Sigmoid colon (tissue), 7 donors: ENCODE measurements at places on chromosomes 3 and 15.
A peak's percentile ranks its signal among the peaks of the same experiment; 100 is the strongest.

DNA sequence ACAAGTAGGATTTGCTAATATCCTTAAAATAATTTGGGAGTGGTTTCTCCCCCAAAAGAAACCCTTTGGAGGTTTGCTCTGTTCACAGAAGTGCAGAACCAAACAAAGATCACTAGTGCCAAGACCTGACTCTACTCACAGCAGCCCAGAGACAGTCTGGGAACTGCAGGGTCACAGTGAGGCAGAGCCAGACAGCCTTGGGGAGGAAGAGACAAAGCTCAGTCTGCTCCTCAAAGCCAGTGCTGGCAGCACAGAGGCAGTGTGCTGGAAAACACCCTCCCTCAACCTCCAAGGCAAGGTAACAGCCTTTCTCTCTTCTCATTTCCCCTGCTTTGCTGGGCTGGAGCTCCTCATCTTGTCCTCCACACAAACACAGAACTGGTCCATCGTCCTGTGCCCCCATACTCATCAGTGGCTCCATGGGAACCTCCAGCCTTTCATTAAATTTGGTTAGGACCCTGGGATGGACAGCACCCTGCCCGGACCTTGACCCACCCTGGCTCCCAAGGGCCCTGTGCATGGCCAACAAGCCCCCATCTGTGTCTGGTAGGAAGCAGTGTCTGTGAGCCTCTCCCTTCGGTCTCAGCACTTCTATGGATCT lies 12.6 kb downstream of the RAB6B start:
- DNase-seq = no peak

DNA sequence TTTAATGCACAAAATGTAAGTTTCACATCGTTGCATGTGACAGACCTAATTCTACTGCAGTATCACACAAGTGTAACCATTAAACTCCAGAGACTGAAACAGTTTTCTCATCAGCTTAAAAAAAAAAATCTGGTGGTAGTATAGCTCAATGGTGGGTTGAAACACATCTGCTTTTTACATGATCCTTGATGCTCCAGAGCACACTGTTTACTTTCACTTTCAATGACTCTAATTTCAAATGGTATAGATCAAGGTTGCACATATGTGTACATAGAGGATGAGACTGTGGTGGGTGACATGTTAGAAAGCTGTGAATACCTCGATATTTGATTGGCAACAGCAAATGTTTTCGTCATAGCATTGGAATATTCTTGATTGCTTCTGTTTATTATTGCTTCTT lies 22.4 kb downstream of the MCTP2 start:
- DNase-seq = no peak

GRCh38 chr15:80618685-80619400 lies 76.3 kb upstream of the ABHD17C start:
- no peak for DNase-seq

DNA sequence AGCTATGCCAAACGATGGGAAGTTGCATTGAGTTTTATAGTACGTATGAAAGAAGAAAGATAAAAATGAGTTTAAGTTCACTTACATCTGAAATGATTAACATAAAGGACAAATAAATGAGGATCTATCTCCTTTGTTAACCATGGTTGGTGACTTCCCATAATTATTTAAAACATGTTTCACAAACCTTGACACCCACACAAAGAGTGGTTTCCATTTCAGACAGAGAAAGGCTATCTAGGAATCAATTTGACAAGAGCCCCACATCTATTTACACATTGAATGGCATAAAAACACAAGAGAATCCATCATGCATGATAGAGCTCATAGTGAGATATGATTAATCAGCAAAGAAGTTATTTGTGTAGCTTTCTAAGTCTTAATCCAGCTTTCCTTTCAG lies 14.2 kb upstream of the MTMR10 start:
- no peak for DNase-seq

DNA sequence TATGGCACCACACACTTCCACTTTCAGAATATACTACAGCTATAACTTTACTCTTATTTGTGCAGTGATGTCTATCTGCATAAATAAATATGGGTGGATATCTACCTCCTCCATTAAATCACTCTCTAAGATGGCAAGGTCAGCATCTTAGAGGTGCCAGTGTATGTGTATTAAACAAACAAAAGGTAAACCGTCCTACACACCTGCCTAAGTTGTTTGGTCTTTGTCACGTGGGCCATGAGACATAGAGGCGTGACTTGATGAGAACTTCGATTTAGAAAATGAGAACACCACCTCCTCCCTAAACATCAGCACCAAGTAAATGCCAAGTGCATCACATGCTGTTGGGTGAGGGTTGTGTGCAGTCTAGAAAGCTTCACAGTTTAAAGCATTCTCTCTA lies 310.6 kb downstream of the GRM7 start:
- DNase-seq = no peak

GRCh38 chr15:48643206-48643605 lies 2.3 kb downstream of the FBN1 start:
- DNase-seq = no peak

DNA sequence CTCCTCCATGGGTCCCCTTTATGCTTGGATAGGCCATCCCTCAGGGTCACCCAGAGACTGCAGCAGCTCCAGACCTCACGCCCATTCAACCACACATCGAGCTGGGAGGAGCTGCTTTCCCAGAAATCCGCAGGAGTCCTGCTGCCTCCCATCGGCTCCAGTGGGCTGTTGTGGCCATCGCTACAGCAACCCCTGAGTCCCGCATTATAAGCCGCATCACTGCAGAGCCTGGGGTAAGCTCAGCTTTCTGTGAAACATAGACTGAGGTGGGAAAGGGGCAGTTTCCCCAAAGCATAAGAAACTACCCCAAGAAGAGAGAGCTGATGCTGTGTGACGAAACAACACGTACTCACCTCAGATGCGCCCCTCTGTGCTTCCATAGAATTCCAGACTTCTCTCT lies 35.7 kb downstream of the MRPL46 start:
- DNase-seq = no peak

DNA sequence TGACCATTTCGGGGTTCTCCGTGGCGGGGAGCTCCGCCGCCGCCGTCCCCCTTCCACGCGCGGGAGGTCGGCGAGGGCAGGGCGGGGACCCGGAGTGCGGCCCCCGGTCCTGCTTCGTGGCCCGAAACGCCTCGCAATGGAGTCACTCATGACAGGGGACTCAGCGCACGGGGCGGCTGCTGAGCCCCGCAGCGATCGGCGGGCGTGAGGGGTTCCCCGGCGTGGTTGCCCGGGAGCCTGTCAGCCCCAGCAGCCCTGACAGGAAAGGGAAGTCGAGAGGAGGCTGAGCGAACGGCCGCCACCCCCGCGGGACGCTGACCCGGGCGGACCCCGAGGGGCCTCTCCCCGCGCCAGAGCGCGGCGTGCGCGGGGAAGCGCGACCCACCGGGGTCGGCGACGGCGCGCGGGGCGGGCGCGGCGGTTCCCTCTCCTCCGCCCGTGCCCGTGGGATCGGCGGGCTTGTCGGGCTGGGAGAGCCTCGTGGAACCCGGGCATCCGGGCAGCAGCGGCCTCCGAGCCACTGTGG lies 564 bp upstream of the PIGZ start:
- DNase-seq = no peak

GRCh38 chr15:38084289-38084688 lies 149.8 kb downstream of the TMCO5A start:
- DNase-seq = no peak

GRCh38 chr3:113213896-113214587 lies 2.7 kb downstream of the BOC start:
- DNase-seq = no peak

DNA sequence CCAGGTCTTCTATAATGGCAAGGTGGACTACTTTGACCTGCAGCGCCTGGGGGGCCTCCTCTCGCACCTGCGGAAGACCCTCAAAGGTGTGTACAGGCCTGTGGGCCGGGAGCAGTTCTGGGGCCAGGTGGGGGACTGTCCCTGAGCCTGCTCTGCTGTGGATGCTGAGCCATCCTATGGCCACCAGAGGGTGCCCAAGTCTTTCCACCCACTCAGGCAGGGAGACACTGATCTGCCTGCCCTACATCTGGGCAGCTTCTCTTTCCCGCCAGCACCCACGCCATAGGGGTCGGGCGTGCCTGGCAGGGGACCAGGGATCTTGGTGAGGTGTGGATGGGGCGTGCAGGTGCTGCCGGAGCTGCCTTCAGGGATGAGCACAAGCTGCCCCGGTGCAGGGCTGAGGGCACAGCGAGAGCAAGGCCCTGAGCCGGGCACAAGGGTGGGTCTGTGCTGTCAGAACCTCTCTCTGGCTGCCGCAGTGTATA lies 14.1 kb downstream of the RNF123 start:
- DNase-seq = peak; percentile 80

- no peak for DNase-seq
Measured at GRCh38 chr3:17138246-17139039, 253.7 kb downstream of the PLCL2 start.

DNA sequence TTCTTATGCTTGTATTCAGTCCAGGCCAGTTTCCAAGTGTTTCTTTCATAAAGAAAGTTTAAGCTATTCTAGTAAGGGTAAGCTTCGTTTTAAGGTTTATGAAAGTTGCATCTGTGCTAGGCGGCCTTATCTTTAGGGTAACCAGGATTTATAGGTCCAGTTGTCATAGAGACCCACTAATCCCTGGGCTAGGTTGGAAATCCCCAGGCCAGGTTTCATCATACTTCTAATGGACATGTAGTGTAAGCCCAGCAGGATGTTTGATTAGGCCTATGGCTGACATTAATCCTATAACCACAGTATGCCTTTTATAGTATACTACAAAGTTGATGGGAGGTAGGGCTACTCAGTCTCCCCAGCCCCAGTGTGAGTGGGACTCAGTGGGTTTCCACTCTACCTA lies 312.4 kb downstream of the CACNA2D3 start:
- DNase-seq = no peak

GRCh38 chr15:52331490-52332240 lies 36.1 kb upstream of the MYO5C start:
- DNase-seq = no peak

- no peak for DNase-seq
Measured at GRCh38 chr3:98497381-98497780, at the start of gene OR5K2. Gene OR5K2, plus strand, starts transcription at chr3:98497681. Its CDS starts 0 bp downstream, at chr3:98497681.

DNA sequence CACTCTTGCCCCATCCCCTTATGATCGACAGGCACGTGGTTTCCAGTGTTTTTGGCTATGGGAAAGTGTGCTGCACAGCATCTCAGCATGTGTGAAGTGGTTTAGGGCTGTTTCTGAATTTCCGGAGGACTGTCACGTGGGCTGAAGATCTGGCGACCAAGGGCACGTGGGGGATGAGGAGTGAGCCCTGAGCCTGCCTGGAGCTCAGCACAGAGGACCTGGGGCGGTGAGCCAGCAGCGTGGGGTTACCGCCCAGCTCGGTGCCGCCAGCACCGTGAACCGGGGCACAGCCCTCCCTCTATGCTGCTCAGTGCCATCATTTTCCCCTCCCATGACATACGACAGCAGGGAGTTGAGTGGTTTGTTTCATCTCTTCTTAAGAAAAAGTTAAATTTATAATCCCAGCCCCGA lies 150.2 kb downstream of the DNAJB8 start:
- no peak for DNase-seq

DNA sequence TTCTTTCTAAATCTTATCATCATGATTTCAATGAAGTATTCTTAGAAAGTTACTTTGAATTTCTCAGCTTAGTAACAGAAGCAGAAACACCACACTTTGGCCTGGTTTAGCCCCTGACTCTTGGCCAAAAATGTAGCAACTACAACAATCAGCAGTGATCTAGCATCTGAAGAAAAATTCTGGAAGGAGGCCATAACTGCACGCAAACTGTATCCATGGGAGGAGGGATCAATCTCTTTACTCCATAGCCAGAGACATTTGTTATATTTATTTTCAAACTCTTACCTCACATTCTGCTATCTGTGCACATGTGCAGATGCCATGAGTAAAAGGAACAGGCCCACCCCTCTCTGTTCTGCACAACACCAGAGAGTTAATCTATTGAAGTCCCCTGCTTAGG lies 251.0 kb upstream of the P2RY1 start:
- DNase-seq = peak; percentile 70

DNA sequence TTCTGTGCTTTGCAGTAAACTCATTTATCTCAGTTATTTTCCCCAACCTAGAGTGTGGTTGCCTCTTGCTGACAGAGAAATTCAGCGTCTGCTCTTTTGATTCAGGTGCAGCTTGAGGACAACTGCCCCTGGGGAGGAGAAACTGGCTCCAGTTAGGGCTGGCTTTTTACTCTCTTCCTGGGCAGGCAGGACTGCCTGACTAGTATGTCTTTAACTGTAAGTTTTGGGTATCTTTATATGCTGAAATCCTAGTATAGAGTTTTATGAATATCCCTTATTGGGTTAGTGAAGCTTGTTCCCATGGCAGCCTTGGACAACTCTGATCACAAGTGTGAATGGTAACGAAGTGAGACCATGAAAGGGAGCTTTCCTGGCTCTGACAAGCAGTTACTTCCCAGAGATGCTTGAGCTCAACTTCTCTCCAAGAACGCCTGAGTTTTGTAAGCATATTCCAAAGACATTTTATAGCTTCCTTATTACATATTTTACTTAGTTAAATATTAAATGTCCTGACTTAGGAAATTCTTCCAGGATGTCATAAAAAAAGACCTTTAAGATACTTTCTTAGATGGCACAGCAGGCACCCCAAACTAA lies 27.1 kb downstream of the CCNB2 start:
- no peak for DNase-seq

DNA sequence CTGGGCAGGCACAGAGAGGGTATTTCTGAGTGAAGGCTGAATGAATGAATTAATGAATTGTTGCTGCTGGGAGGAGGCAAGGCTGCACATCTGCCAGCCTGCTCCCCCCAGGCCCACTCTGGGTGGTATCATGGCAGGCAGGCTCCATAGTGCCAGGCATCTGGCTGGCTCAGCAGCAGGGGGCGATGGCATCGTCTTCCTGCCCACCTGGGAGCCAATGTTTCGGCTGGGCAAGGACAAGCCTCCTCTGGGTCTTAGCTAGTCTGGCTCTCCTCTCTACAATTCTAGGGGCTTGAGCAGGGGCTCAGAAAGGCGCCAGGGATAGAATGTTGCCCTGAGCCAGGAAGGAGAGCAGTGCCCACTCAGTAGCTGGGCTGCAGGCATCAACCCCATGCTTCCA lies 1.7 kb upstream of the TLR9 start:
- no peak for DNase-seq

- no peak for DNase-seq
Measured at GRCh38 chr15:66226736-66227135, 26.8 kb downstream of the MEGF11 start.

GRCh38 chr3:112734171-112734570 lies 93.2 kb upstream of the CCDC80 start:
- DNase-seq = no peak

GRCh38 chr3:192919901-192920300 lies 2.2 kb upstream of the MB21D2 start:
- no peak for DNase-seq

DNA sequence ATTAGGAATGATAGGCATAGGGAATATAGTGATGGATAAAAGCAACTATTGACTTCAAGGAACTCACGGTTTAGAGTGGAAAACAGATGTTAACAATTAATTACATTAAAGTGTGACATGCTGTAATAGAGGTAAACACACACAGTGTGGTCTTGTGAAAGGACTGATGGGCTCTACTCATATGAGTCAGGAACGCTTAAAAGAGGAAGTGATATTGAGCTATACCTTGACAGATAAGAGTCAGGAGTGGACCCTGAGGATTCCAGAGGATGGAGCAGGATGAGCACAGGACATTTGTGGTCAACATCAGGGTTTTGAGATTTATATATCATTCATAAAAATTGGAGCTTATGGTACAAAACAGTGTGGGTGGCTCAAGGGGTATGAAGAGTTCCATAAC lies 11.0 kb downstream of the EXOG start:
- no peak for DNase-seq

GRCh38 chr15:72534523-72534922 lies 60.4 kb downstream of the ARIH1 start:
- DNase-seq = no peak
